ENCODE measurements at places on chromosomes 6 and 20.
A peak's percentile ranks its signal among the peaks of the same experiment; 100 is the strongest.

GRCh38 chr20:57851796-57852195 lies 142.0 kb upstream of the PMEPA1 start:
- DNase-seq: no peak

GRCh38 chr20:4439461-4439860 lies 282.2 kb upstream of the PRND start:
- no peak for DNase-seq

- DNase-seq: no peak
Measured at GRCh38 chr6:156904176-156904967, 127.2 kb downstream of the ARID1B start.

DNA sequence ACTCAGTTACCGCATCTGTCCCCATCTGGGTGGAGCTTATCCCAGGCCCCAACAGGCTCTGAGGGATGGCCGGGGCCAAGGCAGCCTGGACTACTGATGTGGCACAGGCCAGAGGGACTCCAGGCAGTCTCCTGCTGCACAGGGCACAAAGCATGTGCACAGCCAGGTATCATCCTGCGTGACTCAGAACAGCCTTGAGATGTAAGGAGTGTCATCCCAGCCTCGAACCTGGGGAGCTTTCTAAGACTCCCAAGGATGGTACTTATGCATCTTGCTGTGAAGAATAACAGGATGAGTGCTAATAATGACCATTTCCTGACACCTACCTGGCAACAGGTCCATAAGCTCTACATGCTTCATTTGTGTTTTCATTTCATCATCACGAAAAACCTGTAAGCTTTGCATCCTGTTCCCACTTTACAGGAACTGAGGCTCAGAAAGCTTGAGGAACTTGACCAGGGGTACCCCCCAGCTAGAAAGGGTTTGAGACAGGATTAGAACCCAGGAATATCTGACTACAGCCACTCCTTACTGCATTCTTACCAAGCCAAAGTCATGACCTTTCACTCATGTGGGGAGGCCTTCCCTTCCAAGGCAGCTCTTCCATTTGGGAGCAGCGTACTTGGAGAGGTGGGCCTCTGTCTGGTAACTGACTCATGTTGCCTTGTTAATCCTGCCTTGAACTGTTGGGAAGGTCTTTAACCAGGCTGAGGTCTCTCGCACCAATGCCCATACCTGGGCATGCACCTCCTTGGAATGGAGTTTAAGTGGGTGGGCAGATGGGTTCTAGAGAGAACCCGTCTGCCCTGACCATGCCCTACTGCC lies 1.9 kb downstream of the TRIB3 start:
- no peak for DNase-seq

DNA sequence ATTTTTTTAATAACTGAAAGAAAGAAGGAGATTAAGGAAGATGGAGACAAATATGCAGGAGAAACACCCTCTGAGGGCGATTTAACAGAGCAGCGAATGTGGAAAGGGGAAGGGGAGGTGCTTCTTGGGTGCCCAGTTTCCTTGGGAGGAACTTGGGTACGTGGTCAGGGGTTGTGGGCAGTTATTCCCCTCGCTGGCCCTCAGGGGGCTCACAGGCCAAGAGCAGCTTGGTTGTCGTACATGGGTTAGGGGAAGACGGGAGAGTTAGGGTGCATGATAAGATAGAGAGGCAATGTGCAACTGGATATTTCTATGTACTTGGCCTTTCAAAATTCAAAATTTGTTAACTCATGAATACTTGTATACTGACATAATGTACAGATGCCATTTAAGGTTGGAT lies 7.0 kb upstream of the TUBB2A start:
- DNase-seq: no peak

- no peak for DNase-seq
Measured at GRCh38 chr6:27293436-27294098, 18.5 kb downstream of the POM121L2 start.

DNA sequence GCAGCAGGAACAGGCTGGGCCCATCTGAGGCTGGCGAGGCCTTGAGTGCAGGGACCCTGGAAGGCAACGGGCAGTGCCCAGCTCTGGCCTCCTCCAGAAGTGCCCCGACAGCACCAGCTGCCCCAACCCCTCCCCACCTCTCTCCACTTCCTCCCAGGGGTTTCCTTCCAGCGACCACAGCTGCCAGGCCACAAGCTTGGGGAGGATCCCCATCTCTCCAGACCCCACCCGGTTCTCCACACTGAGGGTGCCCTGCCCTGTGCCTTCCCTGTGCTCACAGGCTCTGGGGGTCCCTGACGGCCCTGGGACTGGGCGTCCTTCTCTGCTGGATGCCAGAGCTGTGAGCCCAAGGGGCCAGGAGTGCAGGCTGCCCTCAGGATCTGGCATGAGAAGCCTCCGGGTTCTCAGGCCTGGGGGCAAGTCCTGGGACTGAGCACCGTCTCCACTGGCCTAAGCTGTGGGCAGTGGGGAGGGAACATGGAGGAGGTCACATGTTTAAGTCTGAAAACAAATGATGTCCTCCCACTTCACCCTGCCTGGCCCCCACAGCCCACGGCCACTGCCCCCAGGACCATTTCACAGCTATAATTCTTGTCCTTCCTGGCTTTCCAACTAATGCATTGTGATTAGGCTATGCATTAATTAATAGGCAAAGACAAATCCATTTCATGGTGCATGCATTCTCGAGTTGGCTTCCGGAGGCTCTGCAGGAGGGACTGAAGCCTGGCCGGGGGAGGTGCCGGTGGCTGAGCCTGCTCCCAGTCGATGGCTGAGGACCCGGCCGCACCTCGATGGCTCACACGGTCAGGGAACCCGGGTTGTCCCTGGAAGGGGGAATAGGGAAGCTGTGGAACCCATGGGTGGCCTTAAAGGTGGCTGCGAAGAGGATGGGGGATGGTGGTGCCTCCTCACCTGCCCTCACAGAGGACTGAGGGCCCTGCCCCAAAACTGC lies 24.4 kb downstream of the BHLHE23 start:
- DNase-seq: no peak

DNA sequence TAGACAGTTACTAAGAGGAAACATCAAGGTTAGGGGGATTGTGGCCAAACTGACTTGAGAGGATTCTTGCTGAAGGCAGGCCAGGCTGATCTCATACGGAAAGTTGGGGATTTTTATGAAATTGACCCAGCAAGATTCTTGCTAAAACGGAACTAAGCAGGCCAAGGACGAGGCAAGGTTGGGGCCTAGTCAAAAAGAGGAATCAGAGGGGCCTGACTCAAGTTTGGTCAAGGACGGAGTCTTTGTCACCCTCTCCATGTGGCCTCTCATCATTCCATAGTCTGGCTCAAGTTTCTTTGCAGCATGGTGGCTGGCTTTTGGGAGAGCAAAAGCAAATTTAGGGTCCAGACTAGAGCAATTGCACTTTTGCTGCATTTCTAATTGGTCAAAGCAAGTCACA lies 7.9 kb upstream of the HECA start:
- no peak for DNase-seq

GRCh38 chr6:7122684-7123083 lies 14.9 kb downstream of the RREB1 start:
- DNase-seq: no peak

DNA sequence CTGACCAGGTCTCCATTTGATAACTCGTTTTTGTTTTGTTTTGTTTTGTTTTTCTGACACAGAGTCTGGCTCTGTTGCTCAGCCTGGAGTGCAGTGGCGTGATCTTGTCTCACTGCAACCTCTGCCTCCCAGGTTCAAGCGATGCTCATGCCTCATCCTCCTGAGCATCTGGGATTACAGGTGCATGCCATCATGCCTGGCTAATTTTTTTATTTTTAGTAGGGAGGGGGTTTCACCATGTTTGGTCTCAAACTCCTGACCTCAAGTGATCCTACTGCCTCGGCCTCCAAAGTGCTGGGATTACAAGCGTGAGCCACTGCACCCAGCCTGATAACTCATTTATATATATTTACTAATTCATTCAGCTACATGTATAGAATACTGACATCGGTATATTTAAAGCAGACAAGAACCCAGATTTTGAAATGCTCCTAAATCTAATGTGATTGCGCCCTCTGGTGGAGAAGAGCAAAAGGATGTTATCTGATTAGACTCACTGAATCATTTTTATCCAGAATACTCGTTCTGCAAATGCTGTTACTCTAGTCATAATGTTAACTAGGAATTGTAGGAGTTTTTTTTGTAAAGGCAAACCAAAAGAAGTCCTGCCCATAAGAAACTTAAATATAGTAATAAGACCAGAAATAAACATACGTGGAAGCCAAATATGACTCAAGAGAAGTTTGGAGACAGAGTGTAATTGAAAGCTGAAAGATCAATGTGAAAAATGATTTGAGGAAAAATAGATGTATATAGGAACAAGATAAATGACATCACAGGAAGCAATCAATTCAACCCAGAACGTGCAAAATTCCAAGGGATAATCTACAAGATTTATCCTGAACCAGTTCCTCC lies 5.3 kb upstream of the COL12A1 start:
- DNase-seq: peak; percentile 61

DNA sequence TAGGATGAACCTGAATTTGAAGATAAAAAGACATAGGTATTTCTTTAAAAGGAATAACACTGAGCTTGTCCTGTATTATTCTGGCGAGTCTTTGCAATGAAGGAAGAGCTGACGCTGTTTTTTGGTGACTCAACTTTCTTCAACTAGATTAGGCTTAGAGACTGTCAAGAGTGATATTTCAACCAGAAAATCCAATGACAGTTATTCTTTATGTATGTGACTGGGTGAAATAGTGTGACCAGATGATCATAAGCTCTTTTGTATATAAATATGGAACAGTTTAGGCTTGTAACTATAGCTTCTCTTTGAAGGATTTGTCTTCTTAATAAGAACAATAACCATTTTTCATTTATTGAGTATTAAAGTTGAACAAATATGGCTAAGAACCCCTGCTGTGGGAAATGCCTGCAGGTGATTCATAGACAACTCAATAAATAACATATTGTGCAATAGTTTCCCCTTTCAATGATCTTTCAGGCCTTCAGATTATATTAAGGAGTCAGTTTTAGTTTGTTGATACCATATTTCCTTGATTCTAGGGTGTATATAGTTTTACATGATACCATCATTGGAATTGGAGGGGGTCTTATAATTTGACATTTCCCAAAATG lies 265.6 kb upstream of the JAG1 start:
- no peak for DNase-seq

DNA sequence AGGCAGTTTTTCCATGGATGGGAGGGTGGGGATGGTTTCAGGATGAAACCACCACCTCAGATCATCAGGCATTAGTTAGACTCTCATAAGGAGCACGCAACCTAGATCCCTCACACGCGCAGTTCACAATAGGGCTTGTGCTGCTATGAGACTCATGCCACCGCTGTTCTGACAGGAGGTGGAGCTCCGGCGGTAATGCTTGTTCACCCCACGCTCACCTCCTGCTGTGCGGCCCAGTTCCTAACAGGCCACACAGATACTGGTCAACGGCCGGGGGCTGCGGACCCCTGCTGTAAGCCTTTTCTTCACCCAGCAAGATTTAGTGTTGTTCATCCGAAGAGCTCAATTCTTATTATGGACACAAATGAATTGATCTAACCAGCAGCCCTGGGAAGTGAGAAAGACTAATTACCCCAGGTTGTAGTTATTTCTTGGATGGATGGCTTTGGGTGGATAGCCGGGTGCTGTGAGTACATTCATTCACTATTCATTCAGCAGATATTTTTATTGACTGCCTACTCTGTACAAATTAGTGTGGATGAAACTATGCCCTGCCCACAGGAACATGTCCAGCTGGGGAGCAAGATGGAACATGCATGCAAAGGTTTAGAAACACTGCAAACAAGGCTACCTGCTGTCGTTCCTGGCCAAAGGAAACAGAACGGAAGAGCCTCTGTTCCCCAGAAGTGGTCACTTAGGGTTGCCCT lies 57.2 kb downstream of the RIOK1 start:
- DNase-seq: no peak

DNA sequence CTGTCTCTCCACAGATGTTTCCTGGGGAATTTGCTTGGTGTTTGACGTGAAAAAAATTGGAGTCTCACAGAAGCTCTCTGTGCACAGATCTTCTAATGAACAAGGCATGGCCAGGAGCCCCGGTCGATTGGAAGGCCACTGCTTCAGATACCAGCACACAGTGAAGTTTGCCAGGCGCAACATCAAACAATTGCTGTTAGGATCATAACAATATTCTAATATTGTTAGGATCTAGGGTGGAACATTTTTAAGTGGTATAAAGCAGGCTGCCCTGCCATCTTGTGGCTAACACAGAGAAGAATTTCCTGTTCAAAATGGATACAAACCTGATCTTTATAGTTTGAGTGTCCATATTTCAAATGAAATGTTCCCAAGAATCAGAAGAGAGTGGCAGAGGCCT lies 64.1 kb downstream of the C6orf118 start:
- no peak for DNase-seq

DNA sequence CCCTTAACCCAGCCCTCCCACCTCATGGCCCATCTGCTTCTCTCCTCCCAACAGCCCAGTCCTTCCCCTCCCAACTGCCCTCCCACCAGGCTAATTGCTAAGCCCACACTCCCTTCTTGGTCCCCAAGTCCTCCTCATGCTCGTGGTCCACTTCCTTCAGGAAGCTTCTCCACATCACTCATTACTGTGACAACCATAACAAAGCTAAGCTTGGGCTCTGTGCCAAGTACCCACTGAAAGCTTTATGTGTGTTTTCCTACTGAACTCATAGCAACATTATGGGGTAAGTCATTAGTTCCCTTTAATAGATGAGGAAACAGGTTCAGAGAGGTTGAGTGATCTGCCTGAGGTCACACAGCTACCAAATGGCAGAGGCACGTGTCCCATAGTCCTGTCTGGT lies 16.2 kb downstream of the FRS3 start:
- no peak for DNase-seq

GRCh38 chr6:55875400-55875799 lies at the start of gene BMP5:
BMP5 (minus strand) TSS chr6:55875590; CDS start chr6:55874865, 725 bp downstream.
- no peak for DNase-seq

GRCh38 chr6:54935739-54936138 lies 89.2 kb downstream of the FAM83B start:
- DNase-seq: no peak

DNA sequence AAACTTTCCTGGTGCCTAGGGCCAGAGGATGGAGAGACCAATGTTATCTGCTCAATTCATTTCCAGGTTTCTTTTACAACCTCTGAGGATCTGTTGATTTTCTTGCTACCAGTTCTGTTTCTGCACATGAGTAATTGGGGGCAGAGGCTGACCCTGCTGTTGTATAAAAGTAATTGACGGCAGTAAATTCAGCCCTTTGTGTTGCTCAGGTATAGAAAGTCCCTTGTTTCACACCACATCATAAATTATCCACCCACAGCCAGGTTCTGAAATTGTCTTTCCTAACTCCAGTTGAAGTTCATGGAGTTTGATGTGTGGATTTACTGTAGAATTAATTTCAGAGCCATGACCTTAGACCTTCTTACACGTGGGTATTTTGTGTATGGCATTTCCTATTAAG lies 107.4 kb upstream of the GRIK2 start:
- DNase-seq: no peak

DNA sequence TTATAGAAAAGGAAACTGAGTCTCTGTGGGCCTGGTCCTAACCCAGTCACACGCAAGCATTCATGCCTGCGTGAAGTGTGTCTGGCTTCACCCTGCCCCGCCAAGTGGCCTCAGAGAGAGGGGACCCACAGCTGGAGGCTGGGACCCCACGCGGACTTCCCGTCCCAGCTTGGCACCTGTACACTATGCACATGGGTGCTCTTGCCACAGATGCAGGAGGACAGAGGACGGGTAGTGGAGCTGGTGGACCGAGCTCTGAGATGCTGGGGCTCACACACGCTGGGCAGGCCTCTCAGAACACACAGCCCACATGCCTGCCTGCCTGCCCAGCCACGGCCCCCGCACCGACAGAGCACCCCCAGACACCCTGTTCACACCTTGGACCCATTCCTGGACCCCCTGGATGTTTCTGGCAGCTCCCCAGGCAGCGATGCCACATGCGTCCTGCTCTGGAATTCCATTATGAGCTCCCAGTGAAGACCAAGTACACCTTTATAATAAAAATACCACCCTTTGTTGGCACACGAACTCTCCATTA lies 24.9 kb upstream of the SMOC2 start:
- DNase-seq: no peak

Measured in mucosa of gallbladder (tissue), 1 donor.